ENCODE measurements at places on chromosomes 3 and 15. TPM values are rescaled to one million over a fixed set of nuclear protein-coding genes. Genes with fewer than 3 reads are reported as not detected.

DNA sequence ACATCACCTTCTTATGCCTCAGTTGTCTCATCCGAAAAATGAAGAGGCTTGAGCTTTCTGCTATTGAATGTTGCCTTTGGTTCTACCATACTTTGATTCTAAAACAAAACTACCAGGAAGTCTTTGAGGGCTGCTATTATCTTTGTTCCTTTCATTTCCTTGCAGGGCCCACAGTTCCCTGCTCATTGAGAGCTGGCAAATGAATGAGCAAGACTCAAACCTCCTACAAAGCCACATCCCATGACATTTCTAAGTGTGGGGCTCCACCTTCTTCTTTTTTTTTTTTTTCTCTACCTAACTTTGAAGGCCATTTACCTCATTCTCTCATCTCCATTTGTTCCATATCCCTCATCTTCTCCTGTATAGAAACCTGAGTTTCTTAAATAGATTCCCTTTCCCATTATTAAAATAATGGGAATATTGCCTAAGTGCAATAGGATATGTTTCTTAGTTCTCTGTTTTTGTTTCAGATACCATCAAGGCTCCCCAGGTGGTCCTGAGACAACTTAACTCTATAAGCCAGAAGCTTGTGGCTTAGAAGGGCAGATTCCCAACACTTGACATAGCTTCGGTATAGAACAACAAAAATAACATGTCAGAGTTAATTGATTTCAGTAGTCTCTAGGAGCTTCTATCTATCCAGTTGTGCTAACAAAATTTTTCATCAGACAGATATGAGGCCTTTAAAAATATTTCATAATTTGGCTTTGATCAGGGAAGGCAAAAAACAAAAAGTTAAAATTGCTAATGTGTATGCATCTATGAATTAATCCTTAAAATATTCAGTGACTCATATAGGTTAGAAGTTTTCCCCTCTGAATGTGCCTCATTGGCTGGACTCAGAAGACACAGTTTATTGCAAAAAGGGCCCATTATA is 951.6 kb downstream of the TUSC7 start:
- DNase-seq = no peak

DNA sequence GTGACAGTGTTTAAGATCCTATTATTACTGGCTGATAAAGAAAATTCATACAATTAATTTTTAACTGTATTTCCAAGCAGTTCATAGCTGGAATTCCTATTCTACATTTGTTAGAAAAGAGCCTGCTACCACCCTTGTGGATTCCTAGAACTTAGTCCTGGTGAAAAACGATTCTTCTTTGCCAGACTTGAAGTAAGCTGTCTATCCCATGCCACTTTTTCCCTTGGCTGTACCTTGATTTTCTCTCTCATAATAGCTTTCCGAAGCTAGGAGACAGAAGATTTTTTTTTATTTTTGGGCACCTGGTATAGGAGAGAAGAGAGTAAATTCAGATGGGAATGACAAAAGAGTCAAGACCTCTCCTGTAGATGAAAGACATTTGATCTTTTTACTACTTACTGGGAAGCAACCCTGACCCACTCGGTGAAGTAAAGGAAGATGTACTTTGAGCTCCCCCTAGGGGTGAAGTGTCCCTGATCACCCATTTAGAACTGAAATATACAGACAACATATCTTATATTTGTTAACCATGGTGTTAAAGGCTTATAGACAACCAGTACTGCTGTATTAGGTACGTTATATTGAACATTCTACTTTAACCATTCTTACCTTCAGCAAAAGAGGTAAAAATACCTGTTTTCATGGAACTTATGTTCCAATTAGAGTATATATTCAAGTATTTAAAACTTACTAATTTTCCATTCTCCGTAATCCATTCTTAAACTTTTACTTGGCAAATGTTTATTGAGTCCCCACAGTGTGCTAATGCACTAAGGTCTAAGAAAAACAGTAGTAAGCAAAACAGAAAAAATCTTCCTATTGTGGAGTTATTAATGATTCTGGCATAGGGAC is 36.2 kb upstream of the C3orf38 start:
- DNase-seq = peak; percentile 8

CPNE4 gene
- total RNA-seq = 0.20 TPM

RTP3 gene
- not detected for total RNA-seq

ROBO2 gene
- 42.3 TPM for total RNA-seq

DNA sequence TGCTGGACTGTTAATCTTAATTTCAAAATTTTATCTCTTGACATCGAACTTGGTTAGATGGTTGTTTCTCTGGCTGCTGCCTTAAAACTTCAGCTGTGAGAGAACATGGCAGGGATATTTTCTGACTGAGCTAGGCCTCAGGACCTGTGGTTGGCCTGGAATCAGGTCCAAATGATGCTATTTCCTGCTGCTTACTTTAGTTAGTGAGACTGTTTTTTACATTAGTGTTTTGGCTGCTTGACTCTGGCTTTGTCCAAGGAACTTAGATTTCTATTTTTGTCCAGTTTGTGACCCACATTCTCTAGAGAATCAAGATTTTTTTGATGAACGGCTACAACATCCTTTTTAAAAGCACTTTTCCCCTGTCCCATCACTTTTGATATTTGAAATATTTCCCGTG is 497.9 kb upstream of the SGO1 start:
- DNase-seq = peak; percentile 57

DNA sequence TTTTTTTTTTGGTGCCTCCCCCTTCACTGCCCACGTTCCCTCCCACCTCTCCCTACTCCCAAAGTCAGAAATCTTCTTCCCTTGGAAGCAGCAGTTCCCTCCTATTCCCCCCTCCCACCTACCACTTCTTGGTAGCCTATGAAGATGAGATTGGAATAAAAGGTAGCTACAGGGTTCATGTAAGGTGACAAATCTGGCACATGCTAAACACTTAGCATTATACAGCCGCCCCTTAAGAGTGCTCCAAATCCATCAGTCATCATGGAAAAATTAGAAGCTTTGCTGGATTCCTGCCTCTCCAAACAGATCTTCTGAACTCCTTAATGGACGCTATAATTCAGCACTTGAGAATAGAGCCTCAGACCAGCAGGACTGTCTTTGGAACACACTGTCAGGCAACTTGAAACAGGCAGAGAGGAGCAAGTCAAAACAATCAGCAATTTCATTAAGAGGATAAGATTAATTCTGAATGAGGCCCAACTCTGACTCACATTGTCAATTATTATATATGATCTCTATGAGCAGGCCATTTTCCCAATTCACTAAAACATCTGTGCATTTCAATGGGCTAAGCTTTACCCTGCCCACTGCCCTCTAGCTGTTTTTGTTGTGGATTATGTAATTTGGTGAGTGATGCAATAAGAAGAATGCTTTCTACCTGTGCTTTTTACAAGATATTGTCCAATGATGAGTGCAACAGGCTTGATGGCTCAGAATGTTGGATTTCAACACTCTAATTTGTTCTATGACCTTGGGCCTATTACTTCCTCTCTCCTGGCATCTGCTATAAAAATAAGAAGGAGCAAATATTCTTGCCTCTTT is 34.6 kb upstream of the SPRED1 start:
- DNase-seq = peak; percentile 54

DNA sequence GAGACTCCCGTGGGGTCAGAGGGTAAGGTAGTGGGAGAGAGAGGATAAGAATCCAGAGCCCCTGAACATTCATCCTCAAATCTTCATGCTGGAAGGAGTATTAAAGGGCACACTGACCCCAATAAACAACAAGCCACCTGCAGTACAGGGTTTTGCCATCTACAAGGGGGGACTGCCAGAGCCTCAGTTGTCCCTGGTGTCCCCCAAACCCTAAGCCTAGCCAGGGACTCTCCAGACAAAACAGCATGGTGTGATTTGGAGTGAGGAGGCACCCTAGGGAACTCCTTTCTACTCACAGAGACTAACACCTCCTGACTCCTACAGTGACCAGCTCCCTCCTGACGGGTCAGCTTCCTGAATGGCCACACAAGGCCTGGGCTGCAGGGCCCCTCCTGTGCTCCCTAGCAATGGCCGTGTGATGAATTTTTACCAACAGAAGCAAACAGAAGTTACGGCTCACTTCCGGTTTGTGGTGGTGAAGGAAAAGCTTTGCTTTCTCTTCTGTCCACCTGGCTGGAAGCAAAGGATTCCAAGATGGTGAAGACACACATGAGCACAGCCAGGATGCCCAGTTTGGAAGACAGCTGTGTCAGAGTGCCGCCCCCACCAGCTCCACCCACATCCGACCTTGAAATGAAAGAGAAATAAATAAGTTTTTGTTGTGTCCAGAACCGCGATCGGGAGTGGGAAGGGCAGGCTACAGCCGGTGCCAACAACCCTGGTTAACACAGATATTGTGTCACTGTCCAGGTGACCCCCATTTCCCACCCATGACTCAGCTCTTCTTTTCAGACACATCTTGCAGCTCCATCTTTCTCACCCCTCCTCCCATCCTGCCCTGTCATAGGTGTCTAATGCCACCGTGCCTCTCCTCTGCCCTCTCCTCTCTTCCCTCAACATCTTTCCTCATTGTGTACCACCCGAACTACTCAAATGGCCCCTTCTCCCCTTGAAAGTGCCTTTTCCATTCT is 69.6 kb upstream of the ATP13A3 start:
- DNase-seq = no peak

GRCh38 chr3:37163262-37164015 is 10.9 kb downstream of the LRRFIP2 start:
- peak; percentile 30 for DNase-seq

GRCh38 chr15:91271565-91272153 is 171.6 kb downstream of the SV2B start:
- peak; percentile 25 for DNase-seq

SLC28A1 gene
- total RNA-seq = not detected

DNA sequence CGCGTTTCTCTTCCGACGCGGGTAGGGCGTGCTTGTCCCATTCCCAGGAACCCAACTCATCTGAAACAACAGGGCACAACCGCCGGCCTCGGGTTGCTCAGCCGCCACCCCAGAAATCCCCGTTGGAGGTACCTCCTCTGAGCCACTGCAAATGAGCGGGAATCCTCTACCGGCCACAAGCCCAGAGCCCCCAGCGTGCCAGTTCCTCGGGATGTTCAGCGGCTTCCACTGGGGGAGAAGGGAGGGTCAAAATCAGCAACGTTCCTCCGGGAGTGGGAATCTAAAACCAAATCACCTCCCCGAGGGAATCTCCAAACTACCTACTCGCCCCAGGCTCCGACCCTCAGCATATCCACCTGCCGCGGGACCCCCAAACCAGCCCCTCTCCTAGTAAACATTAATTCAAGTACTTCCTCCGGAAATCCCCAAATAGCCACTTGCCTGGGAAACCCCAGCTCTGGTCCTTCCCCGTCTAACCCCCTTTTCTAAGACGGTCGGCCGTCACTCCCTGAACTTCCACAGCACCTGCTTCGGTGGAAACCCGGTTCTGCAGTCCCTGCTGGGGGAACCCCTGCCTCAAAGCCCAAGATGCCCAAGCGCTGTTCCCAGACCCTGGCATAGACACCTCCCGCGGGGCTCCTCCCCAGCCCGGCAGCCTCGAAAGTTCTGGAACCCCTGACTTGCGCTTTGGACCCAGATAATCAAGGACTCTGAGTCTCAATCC is 887 bp downstream of the OXTR start:
- no peak for DNase-seq

DNA sequence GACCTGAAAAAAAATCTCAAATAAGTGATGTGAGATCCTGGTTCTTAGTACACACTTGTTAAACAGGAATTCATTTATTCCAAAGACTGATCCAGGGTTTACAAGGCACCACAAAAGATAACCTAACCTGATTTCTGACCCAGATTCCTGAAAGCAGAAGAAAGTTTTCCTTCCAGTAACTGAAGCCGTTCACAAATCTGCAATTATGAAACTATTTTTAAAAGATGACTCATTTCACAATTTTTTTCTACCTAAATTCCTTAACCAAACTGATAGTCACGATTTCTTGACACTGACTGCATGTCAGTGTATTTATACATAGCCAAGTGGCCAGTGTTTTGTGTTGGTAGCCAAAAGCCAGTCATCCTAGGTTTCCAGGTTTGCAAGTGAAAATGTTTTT is 17.1 kb downstream of the SLC9A9 start:
- no peak for DNase-seq

SEMA3F gene
- 23.3 TPM for total RNA-seq

GRCh38 chr3:67896130-67896529 is 241.7 kb upstream of the SUCLG2 start:
- no peak for DNase-seq

DNA sequence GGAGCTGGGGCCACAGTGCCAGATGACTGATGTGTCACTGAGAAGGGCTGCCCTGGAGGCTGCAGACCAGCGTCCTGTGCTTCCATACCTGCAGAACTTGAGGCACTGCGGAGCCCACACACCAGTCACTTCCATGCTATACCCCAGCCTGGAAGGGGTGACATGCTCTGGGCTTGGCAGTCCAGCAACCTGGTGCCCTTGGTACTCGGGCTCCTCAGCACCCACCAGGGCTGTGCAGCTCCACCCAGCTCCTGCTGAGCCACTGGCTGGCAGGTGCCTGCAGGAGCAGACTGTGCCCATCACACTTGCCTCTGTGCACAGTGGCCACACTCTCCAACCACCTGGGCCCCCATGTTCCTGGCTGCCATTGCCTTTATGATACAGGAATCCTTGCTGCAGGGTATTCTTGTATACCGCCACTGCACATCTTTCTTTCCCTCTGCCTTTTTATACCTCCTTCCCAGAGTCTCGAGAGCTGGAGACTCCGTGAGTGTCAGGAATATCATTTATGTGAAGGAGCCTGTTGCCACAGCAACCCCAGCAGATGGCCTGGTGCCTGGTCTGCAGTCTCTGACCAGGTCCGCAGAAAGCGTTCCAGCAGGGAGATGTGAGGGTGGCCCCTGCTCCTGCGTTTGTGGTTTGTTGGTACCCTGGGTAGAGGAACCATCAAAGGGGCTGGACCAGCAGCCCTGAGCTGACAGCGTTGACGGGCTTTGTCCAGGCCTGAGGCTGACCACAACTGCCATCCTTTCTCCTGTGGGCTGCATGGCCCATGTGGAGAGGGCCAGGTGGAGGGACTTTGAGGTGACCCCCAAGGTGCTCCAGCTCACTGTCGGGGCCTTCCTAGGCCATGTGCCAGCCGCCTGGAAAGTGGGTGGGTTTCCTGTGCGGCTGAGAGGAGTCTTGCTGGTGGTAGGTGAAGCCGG is 93.4 kb upstream of the PLXNA1 start:
- DNase-seq = no peak

DNA sequence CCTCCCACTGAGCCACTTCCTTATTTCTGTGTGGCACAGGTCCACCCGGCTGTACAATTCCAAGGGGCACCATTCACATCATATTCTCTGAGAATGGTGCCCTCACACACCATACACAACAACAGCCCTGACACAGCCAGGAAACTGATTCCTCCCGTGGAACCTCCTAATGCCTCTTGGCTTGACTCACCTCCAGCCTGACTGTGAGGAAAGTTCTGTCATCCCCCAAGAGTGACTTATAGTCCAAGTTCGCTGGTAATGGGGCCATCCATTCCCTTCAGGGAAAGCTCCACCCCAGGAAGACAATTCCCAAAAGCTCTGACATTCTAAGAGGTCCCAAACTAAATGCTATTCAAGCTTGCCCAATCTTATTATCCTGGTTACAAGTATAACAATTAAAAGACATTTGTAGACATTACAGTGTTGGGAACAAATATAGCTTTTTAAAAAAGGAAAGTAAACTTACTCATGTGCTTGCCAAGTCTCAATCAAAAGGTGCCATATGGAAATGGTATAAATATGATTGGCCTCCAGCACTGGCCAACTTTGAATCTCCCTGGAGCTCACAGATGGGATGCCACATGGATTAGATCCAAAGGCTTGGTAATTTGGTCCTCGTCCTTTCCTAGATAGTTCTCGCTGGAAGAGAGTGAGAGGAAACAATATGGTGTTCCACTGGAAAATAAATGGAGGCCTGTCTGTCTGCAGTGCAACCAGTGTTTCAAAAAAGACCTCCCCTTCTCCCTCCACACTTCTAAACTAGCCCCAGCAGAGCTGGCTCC is 56.3 kb upstream of the PSMD6 start:
- no peak for DNase-seq

Data from skin of body (tissue), 3 donors.